ENCODE measurements at places on chromosomes 3 and 15. TPM values are rescaled to one million over a fixed set of nuclear protein-coding genes. Genes with fewer than 3 reads are reported as not detected.
A peak's percentile ranks its signal among the peaks of the same experiment; 100 is the strongest.

- no peak overlapping the region for H3K27ac ChIP-seq
- no peaks in the 10 kb centered on the region for H3K36me3 ChIP-seq
- H3K4me1 ChIP-seq = no peaks in the 10 kb centered on the region
Measured at GRCh38 chr3:42668413-42668760, 14.9 kb downstream of the ZBTB47 start.

Gene RNF111
- 54.9 TPM for total RNA-seq

DNA sequence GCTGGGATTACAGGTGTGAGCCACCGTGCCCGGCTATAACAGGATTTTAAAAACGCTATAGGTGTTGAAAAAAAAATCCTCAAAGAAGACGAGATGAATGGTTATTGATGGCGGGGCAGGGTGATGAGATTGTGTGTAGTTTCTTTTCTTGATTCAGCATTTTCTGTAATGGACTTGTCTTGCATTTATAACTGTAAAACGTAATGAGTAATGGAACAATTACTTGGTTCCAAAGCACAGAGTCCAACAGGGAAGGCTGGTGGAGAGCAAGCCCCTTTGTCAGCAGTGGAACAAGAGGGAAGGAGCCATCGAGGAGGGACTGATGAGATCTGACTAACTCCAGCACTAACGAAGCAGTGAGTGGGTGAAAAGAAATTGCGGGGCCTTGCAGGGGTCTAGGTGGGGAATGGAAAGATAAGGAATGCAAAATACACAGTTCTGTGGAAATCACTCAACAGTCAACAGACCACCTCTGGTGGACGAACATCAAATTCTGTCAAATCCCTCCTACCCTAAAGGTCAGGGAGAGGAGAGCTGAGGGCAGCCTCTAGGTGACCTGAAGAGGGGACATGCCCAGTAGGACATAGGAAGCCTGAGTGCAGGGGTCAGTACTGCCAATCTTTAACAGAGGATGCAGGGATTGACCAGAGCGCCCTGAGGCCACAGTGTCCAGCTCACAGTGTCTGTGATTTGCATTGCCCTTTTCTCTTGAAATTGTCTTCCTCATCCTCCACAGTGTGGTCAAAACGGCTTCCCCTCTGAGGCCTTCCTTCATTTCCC lies 23.1 kb upstream of the CDCP1 start:
- H3K27me3 ChIP-seq = no peaks in the 10 kb centered on the region
- DNase-seq = no peak
- no peak overlapping the region for H3K27ac ChIP-seq
- H3K4me1 ChIP-seq = peaks cover 24% of the 10 kb centered on the region
- no peaks in the 10 kb centered on the region for H3K36me3 ChIP-seq

Gene RTP1
- total RNA-seq = not detected

Gene PLA2G4E
- not detected for total RNA-seq

GRCh38 chr3:124094496-124094895 lies 102.6 kb upstream of the ROPN1 start:
- no peak overlapping the region for H3K4me3 ChIP-seq
- H3K4me1 ChIP-seq = no peaks in the 10 kb centered on the region
- H3K36me3 ChIP-seq = no peaks in the 10 kb centered on the region
- H3K27me3 ChIP-seq = no peaks in the 10 kb centered on the region
- no peak overlapping the region for H3K27ac ChIP-seq

GRCh38 chr15:86229936-86230335 lies 150.3 kb downstream of the AGBL1 start:
- peaks cover 6% of the 10 kb centered on the region for H3K27me3 ChIP-seq
- no peaks in the 10 kb centered on the region for H3K36me3 ChIP-seq
- no peak for DNase-seq
- H3K4me1 ChIP-seq = no peaks in the 10 kb centered on the region
- no peak overlapping the region for H3K27ac ChIP-seq
- H3K4me3 ChIP-seq = no peak overlapping the region

Gene AADACL2
- total RNA-seq = not detected

DNA sequence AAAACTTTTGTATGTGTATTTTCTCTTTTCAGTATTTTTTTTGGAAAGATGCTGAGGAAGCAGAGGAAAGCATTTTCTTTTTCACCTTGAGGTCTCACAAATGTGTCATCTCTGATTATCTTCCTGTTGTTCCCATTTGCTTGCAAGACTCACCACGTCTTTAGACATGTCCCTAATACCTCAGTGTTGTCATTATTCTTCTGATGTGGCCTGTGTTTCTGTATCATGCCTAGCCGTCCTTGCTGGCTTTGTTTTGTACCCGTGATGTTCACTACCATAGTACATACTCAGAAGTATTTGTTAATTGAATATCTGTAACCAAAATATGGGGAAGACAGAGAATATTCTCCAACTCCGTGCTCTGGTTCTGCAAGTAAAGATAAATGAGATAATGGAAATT lies 5.0 kb upstream of the P2RY14 start:
- no peaks in the 10 kb centered on the region for H3K27me3 ChIP-seq
- peak; percentile 42 for DNase-seq
- peaks cover 22% of the 10 kb centered on the region for H3K4me1 ChIP-seq
- H3K36me3 ChIP-seq = no peaks in the 10 kb centered on the region

Gene NCBP2
- 73.7 TPM for total RNA-seq

DNA sequence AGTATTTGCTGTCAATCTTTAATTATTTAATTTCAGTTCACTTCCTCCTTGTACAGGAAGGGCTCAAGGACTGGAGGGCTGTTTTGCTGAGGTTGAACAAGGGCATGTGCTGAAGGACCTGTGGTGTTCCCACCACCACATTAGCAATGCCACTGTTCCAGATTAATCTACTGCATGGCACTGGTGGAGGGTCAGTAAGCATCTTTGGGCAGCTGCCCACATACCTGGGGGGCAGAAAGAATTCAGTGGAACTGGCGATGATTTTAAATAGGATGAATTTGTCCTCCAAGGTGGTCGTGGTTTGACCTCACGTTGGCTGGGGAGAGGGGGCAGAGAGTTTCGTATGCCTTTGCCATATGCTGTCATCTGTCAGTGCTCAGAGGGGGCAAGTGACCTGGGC lies 244.8 kb downstream of the TLE3 start:
- H3K36me3 ChIP-seq = no peaks in the 10 kb centered on the region
- H3K4me3 ChIP-seq = no peak overlapping the region
- DNase-seq = no peak
- H3K4me1 ChIP-seq = peaks cover 8% of the 10 kb centered on the region
- no peaks in the 10 kb centered on the region for H3K27me3 ChIP-seq

Gene INAFM2
- total RNA-seq = 7.5 TPM

DNA sequence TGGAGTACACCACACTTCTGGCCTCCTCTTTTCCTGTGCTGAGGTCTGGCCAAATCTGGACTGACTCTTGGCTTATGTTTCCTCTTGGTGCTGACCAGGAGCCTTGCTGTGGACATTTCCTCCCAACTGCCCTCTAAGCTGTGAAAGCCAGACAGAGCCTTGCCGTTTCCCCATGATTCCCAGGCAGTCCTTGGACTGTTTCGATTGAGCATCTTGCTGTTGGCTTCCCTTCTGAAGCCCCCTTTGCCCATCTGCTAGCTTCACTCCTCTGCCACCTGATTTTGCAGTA lies 110.5 kb downstream of the EPHB1 start:
- H3K27me3 ChIP-seq = no peaks in the 10 kb centered on the region
- H3K4me1 ChIP-seq = no peaks in the 10 kb centered on the region
- no peaks in the 10 kb centered on the region for H3K36me3 ChIP-seq
- DNase-seq = no peak

GRCh38 chr15:101099183-101099582 lies 152.7 kb downstream of the CHSY1 start:
- H3K4me1 ChIP-seq = no peaks in the 10 kb centered on the region
- H3K27ac ChIP-seq = no peak overlapping the region
- H3K36me3 ChIP-seq = no peaks in the 10 kb centered on the region
- H3K4me3 ChIP-seq = no peak overlapping the region
- H3K27me3 ChIP-seq = no peaks in the 10 kb centered on the region
- DNase-seq = no peak

GRCh38 chr3:107323723-107324122 lies 53.5 kb upstream of the CCDC54 start:
- peaks cover 4% of the 10 kb centered on the region for H3K27me3 ChIP-seq
- H3K4me1 ChIP-seq = no peaks in the 10 kb centered on the region
- no peak overlapping the region for H3K4me3 ChIP-seq
- H3K27ac ChIP-seq = no peak overlapping the region
- no peaks in the 10 kb centered on the region for H3K36me3 ChIP-seq

- no peak overlapping the region for H3K4me3 ChIP-seq
- no peak for DNase-seq
- no peak overlapping the region for H3K27ac ChIP-seq
- H3K27me3 ChIP-seq = no peaks in the 10 kb centered on the region
- H3K4me1 ChIP-seq = no peaks in the 10 kb centered on the region
- no peaks in the 10 kb centered on the region for H3K36me3 ChIP-seq
Measured at GRCh38 chr3:61638741-61639140, 77.4 kb downstream of the PTPRG start.

Gene RGMA
- total RNA-seq = not detected
